Naive thymus-derived CD4-positive, alpha-beta T cell (primary cell): ENCODE measurements at places on chromosomes 11 and 22. TPM values are rescaled to one million over a fixed set of nuclear protein-coding genes. Genes with fewer than 3 reads are reported as not detected.

APOL3 gene
- 83.9 TPM for polyA plus RNA-seq

RAPSN gene
- polyA plus RNA-seq: not detected

- no peak for DNase-seq
Observed at GRCh38 chr11:45876401-45876800, 9.1 kb upstream of the MAPK8IP1 start.

- DNase-seq: no peak
Observed at GRCh38 chr11:133072858-133073582, 459.3 kb downstream of the OPCML start.

DNA sequence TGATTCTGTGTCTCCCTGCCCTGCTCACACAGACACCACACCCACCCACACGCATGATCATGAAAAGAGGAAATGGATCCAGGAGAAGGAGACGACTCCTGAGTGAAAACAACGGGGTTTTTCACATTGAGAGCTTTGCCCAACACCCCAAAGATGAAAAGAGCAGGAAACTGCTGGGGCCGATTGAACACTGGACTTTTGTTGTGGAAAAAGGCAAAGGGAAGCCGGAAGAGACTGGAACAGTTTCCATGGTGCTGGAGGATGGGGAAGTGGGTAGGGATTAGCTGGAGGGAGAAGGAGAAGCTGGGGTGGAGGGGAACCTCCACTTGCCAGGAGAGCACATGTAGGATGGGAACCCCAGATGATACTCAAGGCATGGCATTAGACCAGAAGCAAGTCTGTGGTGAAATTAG is 5.2 kb upstream of the SLC43A3 start:
- DNase-seq: no peak
